ENCODE measurements at places on chromosomes 5 and 9. TPM values are rescaled to one million over a fixed set of nuclear protein-coding genes. Genes with fewer than 3 reads are reported as not detected.

DNA sequence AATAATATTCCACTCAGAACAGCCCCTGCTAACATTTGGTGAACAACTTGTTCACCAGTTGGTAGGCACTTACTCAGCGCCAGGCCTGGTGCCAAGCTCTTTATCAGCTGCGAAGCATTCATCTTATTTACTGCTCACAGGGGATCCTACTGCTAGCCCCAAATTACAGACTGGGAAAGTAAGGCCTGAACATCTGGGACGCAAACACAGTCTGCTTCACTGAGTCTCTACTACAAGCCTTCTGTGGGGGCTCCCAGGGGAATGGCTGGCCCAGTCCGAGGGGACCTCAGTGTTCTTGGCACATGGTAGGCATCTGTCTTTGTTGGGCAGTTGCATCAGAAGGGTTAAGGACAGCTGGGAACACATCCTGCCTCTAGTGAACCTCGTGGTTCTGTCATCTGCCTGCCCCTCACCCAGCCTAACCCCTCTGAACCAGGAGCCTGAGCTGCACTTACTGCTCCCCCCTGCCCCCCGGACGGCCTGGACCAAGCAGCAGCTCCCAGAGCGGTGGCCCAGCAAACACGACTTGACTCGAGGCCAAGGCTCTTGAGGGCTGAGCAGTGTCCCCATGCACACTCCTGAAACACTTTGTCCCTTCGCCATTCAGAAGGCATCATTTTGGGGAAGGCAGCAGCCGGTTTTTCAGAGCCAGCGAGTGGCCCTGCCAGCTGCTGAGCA lies at the start of gene PHYHD1:
Gene PHYHD1 (plus strand): TSS at position 602 of the 678 bp plus-strand sequence. CDS start 1,342 bp downstream, outside the sequence.
- no peaks in the 10 kb centered on the region for H3K27me3 ChIP-seq
- no peaks in the 10 kb centered on the region for H3K36me3 ChIP-seq
- H3K4me3 ChIP-seq, result no peak within 1 kb of the TSS
- H3K4me1 ChIP-seq, result peaks cover 4% of the 10 kb centered on the region
- DNase-seq, result no peak
- H3K27ac ChIP-seq, result no peak within 1 kb of the TSS

DNA sequence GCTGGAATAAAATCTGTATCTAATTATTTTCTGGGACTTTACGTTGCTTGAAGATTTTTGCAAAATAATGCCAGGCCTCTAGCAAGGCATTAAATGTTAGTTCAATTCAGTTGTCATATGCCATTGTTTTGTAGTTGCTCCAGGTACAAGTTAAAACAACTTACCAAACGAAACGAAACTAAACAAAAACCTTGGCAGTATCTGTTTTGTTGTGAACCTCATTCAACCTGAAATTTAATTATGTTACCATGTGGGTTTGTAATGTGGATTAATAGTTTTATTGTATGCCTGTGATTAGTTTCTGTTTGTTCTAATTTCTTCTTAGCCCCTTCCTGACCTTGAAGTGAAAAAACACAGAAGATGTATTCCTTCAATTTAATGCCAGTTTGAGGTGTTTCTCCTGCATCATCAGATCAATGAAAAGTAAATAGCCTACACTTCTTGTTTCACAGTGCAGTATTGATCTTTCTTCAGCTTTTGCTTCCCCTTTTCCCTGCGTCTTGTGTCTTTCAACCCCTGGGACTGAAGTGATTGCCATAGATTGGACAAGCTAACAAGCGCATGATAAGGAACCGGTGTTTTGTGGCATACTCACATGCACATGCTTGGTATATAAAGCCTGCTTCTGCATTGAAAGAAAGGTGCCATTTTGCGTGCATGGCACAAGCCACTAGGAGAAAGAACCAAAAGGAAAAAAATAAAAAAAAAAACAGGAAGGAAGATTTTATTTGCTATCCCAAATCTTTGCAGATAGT lies 699.0 kb upstream of the ARRDC3 start:
- peaks cover 6% of the 10 kb centered on the region for H3K4me1 ChIP-seq
- no peaks in the 10 kb centered on the region for H3K36me3 ChIP-seq
- H3K4me3 ChIP-seq, result peak overlapping the region; percentile 38
- DNase-seq, result no peak
- peak overlapping the region; percentile 58 for H3K27ac ChIP-seq

DNA sequence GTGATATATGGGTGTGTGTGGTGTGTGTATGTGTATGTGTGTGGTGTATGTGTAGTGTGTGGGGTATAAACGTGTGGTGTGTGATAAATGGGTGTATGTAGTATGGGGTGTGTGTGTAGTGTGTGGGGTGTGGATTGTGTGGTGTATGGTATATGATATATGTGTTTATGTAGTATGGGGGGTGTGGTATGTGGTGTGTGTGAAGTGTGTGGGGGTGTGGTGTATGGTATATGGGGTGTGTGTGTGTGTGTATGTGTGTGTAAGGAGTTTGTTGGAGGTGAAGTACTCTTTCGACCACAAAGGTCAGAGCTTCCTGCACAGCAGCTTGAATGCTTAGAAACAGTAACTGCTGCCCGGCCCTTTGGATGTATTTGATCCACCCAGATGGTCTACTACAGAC lies 145.2 kb upstream of the IQGAP2 start:
- H3K27me3 ChIP-seq, result peaks cover 16% of the 10 kb centered on the region
- H3K4me1 ChIP-seq, result no peaks in the 10 kb centered on the region
- no peak overlapping the region for H3K4me3 ChIP-seq
- H3K36me3 ChIP-seq, result no peaks in the 10 kb centered on the region
- DNase-seq, result no peak
- H3K27ac ChIP-seq, result no peak overlapping the region

GRCh38 chr5:128645581-128645980 lies 107.5 kb upstream of the FBN2 start:
- no peaks in the 10 kb centered on the region for H3K27me3 ChIP-seq
- DNase-seq, result no peak
- H3K27ac ChIP-seq, result no peak overlapping the region
- no peaks in the 10 kb centered on the region for H3K4me1 ChIP-seq
- no peak overlapping the region for H3K4me3 ChIP-seq

The TSSK1B gene
- total RNA-seq, result not detected

DNA sequence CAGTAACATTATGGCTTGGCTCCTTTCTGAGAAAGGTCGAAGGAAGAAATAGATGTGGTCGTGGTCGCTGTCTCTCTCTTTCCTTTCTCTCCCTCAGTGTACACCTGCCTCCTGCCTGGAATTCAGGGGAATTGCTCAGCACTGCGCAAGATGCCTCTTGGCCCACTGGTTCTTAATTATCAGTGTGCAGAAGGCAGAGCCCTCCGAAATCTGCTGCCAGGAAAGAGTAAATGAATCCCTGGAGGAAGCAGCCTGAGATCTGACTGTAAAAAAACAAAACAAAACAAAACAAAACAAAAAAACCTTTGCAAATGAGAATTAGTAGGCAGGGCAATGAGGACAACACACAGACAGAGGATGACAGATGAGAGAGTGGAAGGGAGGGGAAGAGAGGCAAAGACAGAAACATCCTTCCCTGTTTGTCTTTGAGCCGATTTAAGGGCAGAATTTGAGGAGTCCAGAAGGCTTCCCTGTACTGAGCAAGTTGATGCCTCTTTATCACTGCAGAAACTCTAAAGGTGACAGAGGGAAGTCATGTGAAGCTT lies 113.8 kb upstream of the PUM3 start:
- no peak for DNase-seq
- H3K4me1 ChIP-seq, result no peaks in the 10 kb centered on the region
- no peak overlapping the region for H3K4me3 ChIP-seq
